ENCODE measurements at places on chromosomes 1 and 21.

DNA sequence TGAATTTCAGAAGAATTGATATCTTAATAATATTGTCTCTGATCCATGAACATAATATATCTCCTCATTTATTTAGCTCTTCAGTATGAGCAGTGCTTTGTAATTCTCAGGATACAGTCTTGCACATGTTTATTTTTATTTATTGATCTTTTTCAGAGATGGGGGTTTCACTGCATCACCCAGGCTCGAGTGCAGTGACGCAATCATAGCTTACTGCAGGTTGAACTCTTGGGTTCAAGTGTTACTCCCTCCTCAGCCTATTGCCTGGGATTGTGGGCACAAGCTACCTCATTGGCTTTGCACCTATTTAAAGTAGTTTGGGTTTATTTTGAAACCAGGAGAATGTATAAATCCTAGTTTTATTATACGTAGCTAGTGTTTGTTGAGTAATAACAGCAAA lies 4.7 kb downstream of the RPS6KC1 start:
- DNase-seq, result no peak

DNA sequence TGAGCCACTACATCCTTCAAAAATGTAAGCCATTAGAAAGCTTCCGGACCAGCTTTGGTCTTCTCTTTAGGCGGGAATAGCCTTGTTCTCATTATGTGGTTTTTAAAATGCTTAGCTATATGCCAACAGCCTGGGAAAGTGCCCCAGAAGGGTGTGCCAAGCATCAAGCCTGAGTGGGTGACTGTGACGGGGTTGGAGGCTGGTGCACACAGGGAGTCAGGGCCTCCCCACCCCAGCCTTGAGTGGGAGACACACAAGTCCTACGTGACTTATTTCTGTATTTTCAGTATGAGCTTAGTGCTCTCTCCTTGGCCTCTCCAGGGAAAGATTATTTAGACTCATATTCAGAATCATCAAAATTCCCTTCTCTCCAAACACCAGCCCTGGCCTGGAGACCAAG lies 9.8 kb downstream of the UBASH3A start:
- no peak for DNase-seq

DNA sequence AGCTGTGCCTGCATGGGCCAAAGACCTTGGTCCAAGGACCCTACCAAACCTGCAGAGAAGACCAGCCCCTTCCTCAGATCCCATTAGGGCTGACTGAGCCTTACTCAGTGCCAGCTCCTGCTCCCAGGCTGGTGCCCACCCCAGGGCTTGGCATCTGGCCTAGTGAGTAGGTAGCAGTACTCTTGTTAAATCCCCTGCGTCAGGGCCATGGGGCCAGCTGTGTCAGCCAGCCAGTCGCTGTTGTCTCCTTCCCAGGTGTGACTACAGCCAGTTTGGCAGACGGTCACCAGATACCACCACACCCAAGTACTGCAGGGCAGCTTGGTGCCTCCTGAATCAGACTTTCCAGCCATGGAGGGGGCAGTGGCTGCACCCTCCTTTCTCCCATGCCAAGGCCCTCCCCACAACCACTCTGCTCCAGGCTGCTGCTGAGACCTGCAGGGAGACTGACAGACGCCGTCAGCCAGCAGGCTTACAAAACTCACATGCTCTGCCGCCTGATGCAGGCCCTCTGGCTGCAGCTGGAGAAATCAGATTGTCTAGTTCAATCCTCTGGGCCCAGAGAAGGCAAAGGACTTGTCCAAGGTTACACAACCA lies 3.0 kb downstream of the TENT5B start:
- no peak for DNase-seq

DNA sequence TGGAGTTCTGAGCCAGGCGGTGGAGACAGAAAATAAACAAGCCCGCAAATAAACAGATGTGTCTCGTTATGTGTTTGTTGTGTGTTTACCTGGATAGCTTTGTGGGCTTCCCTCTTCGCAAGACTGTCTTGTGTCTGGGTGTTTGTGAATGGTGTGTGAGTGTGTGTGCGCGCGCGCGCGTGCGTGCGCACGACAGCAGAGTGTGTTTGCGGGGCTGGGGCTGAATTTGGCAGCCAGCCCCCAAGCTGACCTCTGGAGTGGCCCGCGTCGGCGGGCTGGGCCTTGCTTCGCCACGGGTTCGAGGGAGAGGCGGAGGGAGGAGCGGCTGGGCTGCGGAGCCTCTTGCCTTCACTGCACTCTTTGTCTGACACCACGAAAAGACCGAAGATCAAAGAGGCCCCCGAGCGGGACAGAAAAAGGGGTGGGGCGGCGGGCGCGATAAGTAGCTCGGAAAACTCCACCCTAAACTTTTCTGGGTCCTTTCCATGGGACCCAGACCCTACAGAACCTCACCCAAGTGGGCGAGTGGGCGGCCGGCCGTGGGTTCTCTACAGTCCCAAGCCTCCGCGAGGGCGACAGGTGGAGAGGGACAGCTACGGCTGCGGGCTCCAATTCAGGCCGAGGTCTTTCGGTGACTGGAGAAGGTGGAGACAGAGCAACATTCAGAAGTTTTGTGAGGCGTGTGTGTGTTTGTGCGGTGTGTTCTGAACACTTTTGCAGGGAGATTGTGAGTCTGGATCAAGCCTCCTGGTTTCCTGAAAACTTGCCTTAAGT lies 14.5 kb downstream of the PAX7 start:
- no peak for DNase-seq

- no peak for DNase-seq
Observed at GRCh38 chr1:94081566-94082344, 39.2 kb downstream of the ABCA4 start.

- peak; percentile 85 for DNase-seq
Observed at GRCh38 chr1:151945725-151946722, 36.7 kb upstream of the THEM4 start.

DNA sequence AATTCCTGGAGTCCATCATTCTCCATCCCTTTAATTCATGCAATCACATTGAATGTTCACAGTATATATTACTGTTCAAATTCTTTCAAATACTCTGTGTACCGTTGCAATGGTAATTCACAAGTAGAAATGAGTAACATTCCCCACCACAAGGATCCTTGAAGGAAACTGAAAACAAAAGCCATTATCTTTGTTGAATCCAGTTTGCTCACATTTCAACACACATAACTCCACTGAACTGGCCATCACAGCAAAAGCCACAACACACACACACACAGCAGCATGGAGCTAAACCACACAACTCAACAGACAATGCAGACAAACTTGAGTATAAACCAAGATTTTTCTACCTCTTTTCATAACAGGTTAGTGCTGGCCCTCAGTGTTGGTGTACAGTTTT lies 188.3 kb upstream of the GREM2 start:
- no peak for DNase-seq

GRCh38 chr1:8396786-8397406 lies 79.0 kb downstream of the SLC45A1 start:
- no peak for DNase-seq

DNA sequence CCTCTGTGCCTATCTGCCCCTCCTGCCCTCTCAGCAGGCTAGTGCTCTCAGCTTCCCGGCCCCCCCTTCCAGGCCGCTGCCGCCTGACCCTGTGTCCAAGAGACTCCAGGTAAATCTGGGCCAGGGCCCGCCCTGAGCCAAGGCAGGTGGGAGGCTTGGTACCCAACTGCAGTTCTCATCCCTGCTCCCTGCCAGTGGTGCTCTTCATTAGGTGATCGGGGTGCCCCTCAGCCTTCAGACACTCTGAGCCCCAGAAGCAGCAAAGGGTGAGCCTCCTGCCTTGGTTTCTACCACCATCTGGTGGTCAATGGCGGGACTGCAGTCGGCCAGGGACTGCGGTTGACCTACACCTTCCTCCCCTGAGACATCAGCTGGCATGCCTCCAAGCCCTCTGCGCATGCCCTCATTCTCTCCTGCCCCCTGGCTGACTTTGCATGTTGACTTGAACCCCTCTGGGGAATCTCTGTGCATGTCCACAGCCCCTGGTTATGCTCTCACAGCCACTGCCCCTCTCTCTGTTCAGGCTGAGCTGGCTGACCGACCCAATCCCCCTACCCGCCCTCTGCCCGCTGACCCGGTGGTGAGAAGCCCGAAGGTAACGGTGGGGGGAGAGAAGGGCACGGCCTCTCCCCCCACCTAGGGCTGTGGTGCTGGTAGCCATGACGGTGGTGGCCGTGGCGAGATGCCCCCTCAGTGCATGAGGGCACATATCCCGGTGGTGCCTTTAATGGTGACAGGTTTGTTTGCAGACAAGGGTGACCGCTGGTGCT lies 2.0 kb upstream of the EFNA4 start:
- peak; percentile 74 for DNase-seq

DNA sequence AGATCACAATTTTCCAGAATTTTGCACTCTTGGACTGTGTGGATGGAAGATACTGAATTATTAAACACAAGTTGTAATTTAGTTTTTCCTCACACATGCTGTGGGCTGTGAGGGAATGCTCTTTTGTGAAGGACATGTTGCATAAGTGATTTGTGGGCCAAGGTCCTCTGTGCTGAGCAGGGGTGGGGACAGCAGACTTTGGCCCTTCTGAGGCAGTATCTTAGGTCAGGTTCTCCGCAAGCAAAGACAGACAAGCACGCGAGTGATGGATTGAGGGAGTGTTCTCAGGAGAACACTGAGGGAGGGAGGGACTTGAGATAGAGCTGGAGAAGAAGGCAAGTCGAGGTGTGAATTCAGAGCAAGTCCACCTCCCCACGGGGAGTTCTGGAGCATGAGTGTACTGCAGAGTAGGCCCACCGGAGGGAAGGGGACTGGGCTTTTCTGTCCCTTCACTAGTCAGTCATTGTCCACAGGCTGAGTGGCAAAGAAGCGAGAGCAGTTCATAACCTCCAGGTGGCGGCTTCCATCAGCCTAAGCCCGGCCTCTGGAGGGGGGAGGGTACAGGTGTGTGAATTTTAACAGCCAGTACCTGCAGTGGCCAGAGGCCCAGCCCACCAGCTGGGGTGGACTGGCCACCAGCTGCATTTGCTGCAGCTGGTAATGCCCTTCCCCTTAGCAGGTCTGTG lies 19.1 kb upstream of the CD101 start:
- no peak for DNase-seq

DNA sequence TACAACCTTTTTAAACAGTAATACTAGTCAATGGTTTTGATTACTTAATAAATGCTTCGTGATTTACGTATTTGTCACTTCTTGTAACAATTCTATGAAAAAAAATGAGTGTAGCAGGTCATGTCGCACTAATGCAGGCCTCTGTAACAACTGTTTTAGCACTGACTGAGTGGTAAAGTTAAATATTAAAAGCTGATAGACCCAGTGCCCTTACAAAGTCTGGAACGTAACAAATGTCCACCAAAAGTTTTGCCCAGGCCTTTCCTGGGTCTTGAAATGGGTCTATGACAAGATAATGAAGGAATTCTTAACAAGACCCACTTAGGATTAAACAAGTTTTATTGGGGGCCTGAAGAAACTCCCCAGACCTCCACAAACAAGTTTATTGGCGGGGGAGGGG lies 304.6 kb upstream of the DEPDC1 start:
- no peak for DNase-seq

DNA sequence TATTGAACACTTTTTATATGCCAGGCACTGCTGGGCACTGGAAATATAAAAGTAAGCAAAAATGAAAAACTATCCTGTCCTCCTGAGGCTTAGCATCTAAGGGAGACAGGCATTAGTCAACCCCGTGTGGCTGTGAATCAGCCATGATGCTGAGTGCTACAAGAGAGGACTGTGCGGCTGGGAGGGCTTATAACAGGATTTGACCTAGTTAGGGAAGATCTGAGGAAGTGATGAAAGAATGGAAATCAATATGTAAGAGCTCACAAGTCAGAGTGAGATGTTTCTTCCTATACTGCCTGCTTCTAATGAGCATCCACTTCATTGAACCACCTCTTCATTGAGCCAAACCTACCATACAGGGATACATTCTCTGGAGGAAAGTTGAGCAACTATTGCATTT lies 15.1 kb downstream of the TRIM45 start:
- DNase-seq, result no peak

GRCh38 chr21:32249511-32250280 lies 29.2 kb downstream of the MIS18A start:
- DNase-seq, result no peak

DNA sequence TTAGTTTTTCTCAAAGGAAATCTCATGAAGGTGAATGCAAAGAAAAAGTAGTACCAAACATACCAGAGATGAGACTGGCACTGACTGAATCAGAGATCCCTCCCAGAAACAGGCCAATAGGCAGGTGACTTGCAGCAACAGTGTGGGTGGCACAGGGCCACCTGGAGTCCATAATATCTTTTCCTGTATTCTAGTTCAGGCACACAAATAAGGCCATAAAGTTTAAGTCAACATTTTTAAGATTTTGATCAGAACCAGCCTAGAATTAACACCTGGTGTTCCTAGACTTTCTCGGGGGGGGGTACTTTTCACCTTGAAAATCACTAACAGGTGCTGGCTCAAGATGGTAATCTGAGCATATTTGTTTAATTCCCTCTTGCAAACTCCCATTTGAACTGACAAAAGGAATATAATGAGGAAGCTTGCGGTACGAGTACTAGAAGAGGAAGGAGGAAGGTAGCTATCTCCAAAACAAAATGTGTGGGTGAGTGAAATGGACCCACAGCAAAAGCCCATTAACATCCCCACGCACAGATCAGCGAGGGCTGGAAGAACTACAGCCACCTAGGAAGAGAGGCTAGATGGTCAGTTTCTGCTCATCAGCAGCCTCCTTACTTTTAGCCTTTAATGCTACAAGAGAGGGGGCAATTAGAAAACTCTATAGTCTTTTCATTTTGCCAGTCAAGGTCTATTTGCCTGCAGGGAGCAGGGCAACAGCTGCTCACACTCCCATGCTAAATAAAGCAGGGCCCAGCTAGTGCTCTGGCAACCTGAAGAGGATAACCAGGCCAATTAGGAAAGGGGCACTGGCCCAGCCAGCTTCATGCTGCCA lies 18.9 kb downstream of the SDE2 start:
- DNase-seq, result no peak

DNA sequence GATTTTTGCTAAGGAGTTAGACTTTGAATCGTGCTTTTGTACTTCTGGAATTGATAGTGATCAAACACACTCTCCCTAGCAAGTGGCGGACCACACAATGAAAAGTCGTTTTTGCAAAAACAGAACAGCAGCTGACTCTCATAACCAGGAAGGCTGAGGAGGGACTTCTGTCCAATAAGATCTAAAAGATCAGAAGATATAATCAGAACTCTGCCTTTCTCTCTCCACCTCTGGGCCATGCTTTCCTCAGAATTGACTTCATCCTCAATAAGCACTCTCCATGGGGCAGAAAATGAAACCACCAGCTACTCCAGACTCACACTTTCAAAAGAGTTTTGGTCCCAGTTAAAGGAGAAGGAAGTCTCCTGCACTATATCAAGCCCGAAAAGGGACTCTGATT lies 55.3 kb upstream of the SAMD13 start:
- DNase-seq, result no peak

GRCh38 chr1:156194300-156194652 lies 372 bp downstream of the SLC25A44 start:
- DNase-seq, result no peak

DNA sequence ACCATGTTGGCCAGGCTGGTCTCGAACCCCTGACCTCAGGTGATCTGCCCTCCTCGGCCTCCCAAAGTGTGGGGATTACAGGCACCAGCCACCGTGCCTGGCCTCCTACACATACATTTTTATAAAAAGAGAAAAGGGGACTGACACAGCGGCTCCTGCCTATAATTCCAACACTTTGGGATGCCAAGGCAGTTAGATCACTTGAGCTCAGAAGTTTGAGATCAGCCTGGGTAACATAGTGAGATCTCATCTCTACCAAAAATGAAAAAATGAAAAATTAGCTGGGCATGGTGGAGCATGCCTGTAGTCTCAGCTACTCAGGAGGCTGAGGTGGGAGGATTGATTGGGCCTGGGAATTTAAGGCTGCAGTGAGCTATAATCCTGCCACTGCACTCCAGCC lies 23.4 kb downstream of the ZNF281 start:
- no peak for DNase-seq

Data from AML-193 (cell line).